ENCODE measurements at places on chromosomes 7 and 10. TPM values are rescaled to one million over a fixed set of nuclear protein-coding genes. Genes with fewer than 3 reads are reported as not detected.

ABCF2 gene
- 46.2 TPM for polyA plus RNA-seq

GLRX3 gene
- 81.7 TPM for polyA plus RNA-seq

DNA sequence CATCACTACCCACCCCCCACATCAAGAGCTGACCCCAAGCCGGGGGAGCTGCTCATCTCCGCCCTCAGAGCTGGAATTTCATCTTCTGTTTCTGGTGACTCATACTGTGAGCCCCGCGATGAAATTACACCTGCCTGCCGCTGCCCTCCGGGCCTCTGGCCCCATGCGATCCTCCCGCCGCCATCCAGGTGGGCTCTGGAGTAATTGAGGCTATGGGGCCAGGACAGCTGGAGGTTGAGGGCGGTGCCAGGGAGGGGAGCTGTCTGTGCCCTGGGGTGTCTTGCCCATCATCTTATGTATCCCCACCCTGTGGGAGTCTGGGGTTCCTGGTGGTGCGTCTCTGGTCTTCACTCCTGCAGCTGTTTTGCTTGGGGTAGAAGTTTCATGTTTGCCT lies 9.0 kb downstream of the GTF2IRD1 start:
- no peak for DNase-seq

GRCh38 chr10:13470270-13470669 lies 58.5 kb downstream of the BEND7 start:
- no peak for DNase-seq

DNA sequence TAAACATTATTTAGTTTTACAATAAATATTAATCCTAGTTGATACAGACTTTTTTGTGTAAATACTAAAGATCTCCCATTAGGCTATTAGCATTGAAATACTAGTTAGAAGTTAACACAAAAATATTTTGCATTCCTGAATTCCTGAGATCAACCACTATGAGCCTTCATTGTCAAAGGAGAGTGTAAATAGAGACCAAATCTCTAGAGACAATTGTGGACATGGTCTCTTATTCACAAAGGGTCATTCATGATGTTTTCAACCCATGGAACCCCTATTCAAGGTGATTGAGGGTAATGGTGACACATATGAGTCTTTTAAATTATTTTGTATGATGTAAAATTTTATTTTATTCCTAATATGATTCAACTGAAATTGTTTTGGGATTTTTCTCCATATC lies 1454.8 kb upstream of the LRRTM3 start:
- DNase-seq, result no peak

GRCh38 chr10:59181668-59182067 lies 5.2 kb downstream of the PHYHIPL start:
- DNase-seq, result peak; percentile 43

- no peak for DNase-seq
Observed at GRCh38 chr7:98685541-98685940, 68.5 kb downstream of the NPTX2 start.

- peak; percentile 24 for DNase-seq
Observed at GRCh38 chr7:134690614-134691504, 44.2 kb downstream of the BPGM start.

- DNase-seq, result peak; percentile 53
Observed at GRCh38 chr10:128047991-128048818, 78.0 kb downstream of the MKI67 start.

Data from IMR-90 (cell line).